ENCODE measurements at places on chromosomes 2 and 18.

GRCh38 chr2:150644298-150645067 lies 157.0 kb upstream of the RND3 start:
- DNase-seq, result no peak

DNA sequence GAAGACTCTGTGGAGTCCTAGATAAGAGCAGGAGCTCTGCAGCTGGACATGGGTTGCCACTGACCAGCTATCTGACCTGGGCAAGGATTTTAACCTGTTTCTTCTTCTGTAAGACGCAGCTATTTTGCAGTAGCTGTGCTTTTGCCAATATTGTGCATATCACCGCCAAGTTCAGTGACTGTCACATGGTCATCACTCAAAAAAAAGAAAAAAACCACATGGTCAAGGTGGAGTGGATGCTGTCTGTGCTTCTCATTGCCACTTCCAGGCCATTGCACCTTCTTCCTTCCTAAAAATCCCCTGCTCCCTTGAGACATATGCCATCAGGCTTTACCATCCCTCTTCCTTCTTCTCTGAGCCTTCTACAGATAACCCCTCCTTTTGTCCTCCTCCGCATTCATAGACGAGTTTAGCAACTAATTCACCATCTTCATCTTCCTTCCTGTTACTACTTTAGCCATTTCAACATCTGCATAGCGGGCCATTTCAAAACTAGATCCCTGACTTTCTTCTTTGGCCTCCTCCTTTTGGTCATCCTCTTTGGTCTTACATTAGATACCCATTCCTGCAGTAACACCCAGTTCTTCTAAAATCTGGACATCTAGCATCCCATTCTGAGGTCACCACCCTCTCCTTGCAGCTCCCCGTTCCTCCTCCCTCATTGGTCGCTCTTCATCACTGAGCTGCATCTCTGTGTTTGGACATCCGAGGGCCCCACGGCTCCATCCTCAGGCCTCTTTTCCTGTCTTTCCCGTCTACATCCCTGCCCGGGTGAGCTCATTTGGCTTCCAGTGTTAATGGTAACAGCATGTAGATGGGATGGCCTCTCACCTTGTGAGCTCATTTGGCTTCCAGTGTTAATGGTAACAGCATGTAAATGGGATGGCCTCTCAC lies 17.8 kb downstream of the RNF144A start:
- DNase-seq, result no peak

- no peak for DNase-seq
These were observed 446 bp upstream of the EFHD1 start for GRCh38 chr2:232632904-232633412.

DNA sequence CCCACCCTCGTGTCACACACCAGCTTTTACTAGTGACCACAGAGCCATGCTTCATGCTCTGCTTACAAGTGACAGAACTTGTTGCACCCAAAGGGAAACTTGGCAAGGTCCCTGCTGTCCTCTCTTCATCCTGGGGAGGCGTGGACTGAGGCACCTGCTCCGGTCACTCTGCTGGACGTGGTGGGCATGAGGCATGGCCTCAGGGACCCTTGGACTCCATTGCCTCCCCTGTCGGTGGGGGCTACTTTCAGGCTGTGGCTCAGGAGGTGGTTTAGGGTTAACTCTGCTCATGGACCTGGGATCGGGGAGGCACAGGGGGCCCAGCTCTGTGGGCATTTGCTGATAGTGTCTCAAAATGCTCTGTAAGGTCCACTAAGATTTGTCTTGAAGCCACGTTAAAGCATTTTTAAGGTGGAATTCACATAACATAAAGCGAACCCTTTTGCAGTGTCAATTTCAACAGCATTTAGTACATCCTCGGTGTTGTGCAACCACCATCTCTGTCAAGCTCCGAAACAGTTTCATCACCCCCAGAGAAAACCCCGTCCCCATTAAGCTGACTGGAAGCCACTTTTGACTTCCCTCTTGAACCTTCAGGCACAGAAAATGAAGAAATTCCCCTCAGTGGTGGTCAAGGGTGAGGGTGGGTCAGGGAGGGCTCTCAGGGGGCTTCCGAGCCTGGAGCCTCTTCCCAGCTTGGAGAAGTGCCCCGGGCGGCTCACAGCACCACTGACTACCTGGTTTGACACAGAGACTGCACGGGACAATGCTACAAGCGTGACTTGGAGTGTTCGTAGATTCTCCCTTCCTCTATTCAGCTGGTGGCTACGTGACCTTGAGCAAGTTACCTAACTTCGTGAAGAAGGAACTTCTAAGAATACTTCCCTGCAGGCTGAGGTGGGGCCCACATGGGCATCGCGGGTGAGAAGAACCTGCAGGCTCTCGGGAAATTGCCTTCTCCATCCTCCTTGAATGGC lies 100.0 kb upstream of the HDAC4 start:
- DNase-seq, result no peak

DNA sequence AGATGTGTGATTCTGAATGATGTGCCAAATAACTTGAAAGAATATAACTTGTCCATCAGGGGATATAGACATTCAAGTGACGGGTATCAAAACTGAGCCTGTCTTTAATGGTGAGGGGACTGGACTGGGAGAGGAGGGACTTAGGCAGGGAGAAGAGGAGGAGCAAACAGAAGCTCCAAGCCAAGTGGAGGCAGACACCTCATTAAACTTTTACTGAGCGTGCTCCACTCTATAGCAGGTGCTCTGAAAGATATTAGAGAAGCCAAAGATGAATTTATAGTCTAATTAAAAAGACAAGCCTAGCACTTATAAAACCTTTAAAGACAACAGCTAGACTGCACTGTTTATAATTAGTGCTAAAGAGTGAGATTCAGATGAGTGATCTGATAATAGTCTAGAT lies 47.7 kb upstream of the SMAD2 start:
- DNase-seq, result no peak

GRCh38 chr2:220227266-220227920 lies 600.0 kb downstream of the SLC4A3 start:
- no peak for DNase-seq

GRCh38 chr18:48376406-48376805 lies 32.8 kb downstream of the ZBTB7C start:
- DNase-seq, result no peak

GRCh38 chr2:85589982-85590791 lies 5.4 kb upstream of the RNF181 start:
- DNase-seq, result no peak

DNA sequence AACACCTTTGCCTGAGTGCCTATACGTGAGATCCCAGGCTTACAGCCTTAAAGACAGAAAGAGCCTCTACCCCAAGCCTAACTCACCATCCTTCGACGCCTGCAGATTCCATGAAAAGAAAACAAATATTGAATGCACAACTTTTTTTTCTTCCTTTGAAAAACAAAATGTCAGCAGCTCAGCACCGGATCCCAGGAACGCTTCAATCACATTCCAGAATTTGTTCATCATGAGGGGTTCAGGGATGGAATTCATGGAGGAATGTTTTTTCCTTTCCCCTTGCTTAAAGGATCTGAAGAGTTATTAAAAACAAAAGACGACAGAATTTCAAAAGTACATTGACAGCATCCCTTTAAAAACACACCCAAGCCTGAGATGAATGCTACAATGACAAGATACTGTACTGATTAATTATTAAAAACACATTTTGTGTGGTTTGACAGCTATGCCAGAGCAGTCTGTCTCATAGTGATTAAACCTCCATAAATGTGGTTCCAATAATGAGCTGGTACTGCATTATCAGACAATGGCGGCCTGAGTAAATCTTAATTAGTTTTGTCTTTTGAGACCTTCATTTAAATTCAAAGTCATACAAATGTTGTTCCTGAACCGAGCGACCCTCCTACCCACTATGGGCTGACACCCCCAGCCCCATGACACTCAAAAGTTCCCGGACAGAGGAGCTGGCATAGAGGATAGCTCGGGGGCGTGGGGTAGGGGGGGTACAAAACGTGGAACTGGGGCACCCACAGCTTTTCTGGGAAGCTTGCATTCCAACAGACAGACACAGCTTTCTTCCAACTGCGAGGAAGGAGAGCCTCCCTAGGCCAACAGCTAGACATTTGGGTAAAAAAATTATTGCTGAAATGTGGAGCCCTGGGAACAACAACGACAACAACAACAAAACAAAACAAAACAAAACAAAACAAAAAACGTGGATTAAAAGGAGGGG lies 227.5 kb downstream of the TTC32 start:
- no peak for DNase-seq

GRCh38 chr18:59056706-59057492 lies 82.8 kb upstream of the SEC11C start:
- peak; percentile 80 for DNase-seq

- DNase-seq, result no peak
These were observed 186.8 kb upstream of the DOK6 start for GRCh38 chr18:69213842-69214241.

GRCh38 chr2:72150157-72150860 lies 2.6 kb upstream of the CYP26B1 start:
- DNase-seq, result peak; percentile 76

GRCh38 chr2:67463810-67464209 lies 66.7 kb downstream of the ETAA1 start:
- DNase-seq, result no peak

DNA sequence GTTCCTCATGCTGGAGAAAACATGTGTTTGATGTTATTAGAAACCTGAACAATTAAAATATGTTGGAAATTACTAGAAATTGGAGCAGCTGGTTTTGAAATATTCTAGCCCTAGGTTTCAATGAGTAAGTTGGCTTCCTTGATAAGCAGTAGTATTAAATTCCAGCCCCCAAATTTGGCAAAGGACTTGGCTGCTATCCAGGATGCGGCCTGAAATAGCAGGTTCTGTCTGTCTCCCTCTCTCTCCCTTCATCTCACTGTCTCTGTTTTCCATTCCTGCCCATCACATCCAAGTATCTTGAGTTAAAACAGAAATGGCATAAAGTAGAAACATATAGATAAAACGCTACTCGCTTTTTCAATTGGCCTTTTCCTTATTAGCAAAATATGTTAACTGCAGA lies 20.9 kb upstream of the GPR45 start:
- DNase-seq, result no peak

DNA sequence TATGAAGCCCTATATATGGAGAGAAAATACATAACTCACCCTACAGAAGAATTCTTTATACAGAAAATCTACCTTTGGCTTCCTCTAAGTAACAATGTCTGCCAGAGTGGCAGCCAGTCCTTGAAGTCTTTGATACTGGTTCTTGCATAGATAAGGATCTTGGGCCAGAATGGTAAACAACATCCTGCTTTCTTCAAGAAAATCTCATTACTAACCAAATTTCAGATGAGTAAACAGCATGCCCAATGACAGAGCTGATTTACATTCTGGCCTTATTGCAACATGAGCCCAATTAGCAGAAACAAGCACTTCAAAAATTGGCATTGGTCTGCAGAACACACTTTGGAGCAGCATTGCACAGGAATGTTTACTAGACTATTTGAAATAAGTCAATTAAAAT lies 336.5 kb upstream of the ST6GAL2 start:
- DNase-seq, result no peak

GRCh38 chr2:88639865-88640264 lies 12.6 kb upstream of the EIF2AK3 start:
- no peak for DNase-seq

- DNase-seq, result no peak
These were observed 45.6 kb downstream of the INPP4A start for GRCh38 chr2:98489971-98490962.

GRCh38 chr2:52933878-52934277 lies 833.7 kb upstream of the CHAC2 start:
- no peak for DNase-seq

DNA sequence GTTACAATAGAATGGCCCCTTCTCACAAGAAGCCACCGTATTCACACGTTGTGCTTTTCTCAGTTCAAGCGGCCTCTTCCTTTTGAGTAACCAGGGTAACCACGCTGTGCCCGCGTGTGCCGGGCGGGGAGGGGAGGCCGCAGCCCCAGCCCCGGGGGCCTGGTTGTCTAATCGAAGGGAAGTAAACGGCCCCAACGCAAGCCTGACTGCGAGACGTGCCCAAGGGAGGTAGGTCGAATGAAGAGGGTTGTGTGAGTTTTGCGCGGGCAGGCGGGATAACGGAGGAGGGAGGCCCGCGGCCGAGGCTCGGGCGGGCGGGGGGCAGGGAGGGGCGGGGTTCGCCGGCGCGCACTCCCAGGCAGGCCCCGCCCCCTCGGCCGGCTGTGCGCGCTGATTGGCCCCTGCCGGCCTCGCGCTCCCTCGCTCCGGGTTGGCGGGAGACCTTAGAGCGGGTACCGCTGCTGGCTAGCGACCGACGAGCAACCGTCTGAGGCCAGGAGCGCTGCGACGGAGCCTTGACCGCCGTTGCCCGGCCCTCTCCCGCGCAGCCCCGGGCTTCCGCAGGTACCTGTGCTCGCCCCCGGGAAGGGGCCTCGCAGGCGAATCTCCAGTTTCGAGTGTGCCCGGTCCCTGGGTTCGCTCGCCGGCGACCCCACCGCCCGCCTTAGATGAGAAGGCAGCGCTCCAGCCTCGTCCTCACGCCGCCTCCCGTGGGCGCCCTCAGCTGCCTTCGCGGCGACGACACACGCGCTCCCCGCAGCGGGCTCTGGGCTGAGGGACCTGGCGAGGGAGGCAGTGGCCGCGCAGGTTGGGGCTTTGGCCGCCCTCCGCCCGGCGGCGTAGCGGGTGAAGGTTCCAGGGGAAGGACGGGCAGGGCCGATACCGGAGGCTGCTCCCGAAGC lies at the start of gene SPDYA:
Gene SPDYA, plus strand, starts transcription at position 451 of the 902 bp plus-strand sequence. CDS start 5,181 bp downstream, outside the sequence.
- DNase-seq, result peak; percentile 86

DNA sequence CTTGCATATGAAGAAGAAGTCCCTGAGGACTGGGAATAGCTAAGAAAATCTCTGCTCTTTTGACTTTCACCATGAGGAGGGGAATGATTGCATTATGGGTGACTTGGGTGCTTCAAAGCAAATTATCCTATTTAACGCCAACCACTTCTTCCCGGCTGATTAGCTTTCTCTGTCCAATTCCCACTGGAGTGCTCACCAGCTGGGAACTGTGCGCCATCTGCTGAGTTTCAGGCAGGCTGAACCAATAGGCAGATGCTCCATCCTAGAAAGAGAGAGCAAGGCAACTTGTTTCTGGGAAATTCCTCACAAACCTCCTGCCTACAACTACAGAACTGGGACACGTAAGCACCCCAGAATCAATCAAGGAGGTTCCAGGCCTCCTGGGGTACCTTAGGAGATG lies 49.4 kb downstream of the POLE4 start:
- DNase-seq, result peak; percentile 93

GRCh38 chr18:13657974-13658373 lies 68.4 kb downstream of the FAM210A start:
- no peak for DNase-seq

DNA sequence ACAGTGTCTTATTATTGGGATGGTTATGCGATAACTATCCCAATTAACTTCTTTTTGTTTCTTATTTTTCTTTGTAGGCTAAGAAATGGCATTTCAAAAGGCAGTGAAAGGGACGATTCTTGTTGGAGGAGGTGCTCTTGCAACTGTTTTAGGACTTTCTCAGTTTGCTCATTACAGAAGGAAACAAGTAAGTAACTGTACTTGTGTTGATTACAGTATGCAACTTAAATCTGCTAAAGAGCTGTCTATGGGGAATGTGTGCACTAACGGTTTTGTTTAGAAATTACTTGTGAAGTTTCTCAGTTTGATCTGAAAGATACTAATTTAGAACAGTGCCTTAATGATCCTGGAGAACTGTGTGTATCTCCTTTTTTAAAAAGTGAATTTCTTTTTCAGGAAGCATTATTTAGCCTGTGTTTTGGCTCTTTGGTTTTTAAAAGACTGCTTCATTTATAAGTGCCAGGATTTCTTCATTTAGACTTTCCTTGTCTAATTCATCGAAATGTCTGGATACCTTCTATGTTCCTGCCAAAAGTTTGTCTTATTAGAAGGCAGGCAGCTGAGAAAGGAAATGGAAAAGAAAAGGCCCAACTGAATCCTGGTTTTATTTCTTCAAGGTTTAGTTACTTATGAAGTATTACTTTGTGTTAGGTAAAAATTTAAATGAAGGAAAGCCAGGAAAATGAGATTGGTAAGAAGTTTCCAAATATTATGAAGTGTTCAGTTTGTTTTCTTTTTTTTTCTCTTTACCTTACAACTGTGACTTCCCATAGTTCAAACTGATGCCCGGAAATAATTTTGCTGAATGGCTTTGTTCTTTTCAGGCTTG lies 40.1 kb downstream of the GPD2 start:
- DNase-seq, result no peak

Measured in NCI-H524 (cell line).